ENCODE measurements at places on chromosomes 2 and 18.

GRCh38 chr2:240445961-240446663 is 10.6 kb downstream of the GPC1 start:
- no peak for DNase-seq

GRCh38 chr2:172181840-172182239 is 79.1 kb upstream of the DLX2 start:
- no peak for DNase-seq

- no peak for DNase-seq
These were observed at the start of gene IL1RN for GRCh38 chr2:113126845-113127645. Gene IL1RN (plus strand): TSS chr2:113127598. CDS start chr2:113127625, 27 bp downstream.

- peak; percentile 54 for DNase-seq
These were observed at the start of gene SLC35F6 for GRCh38 chr2:26764078-26764887. Gene SLC35F6 (plus strand): TSS chr2:26764284. CDS start chr2:26764350, 66 bp downstream.

DNA sequence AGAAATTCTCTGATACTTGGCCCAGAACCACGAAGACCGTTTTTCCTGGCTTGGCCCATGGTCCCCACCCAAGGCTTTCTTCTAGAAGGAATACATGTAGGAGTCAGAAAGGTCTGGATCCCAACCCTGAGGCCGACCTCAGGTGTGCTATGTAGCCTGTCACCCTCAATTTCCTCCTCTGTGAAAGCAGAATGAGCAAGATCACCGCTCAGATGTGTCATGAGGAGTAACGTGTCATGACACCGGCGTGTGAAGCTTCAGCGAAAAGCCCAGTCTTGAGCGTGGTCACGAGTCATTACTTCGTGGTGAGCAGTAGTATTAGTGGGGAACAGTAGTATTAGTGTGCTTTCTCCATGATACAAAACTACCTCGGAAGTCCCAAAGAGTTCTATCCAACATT is 103.4 kb downstream of the ALPK2 start:
- no peak for DNase-seq

- DNase-seq = no peak
These were observed 33.4 kb downstream of the TRABD2A start for GRCh38 chr2:84847326-84848050.

DNA sequence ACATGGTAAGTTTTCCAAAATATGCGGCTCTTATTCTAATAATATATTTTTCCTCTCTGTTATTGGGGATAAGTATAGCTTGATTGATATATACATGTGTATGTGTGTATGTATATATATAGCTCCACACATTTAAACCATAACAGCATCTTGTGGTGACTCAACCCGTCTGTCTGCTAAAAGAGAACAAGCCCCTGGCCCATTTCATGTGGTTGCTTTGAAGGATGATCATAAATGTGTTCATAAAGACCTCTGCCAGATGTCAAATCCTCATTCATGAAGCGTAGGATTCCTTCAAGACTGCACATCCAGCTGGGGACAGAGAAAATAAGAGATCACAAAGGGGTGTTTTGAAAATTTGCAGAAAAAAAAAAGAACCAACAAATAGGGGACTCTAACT is 79.3 kb downstream of the RHOB start:
- DNase-seq = no peak

DNA sequence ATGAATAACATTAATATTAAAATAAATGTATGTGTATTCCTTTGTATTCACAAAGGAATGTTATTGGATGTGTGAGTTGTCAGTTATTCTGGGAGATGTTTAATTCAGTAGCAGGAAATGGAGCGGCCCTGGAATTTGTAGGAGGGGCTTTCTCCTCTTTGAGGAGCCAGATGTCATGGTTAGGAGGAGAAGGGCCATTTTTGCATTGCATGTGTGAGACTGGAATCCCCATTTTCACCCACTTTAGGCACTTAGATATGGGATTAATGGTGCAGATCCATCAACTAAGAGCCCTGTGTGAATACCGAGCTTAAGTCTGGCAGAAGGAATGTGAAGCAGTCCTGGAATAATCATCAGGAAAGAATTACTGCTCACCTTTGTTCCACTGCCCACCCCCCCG is 439.2 kb downstream of the PARD3B start:
- DNase-seq = no peak

DNA sequence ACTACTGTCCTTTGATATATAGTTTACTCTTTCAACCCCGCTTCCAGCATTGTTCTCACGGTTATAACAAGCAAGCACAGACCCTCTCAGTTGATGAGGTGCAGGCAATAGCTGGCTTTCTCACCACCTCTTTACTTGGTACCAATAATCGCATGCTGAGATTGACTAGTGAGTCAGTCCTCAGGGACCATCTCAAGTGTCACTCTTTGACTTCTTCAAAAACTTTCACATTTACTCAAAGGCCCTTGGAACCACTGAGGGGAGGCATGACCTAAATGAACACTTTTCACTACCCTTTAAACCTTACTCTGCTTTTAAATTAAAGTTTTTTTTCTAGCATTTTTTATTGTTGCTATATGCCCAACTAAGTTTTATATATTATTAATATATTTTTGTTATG is 101.8 kb downstream of the DAW1 start:
- DNase-seq = no peak

Data from GDM1 (cell line).